Fibroblast of skin of abdomen (primary cell): ENCODE measurements at places on chromosomes 16 and 17.

- DNase-seq = no peak
Measured at GRCh38 chr17:66635386-66636045, 199.4 kb upstream of the CACNG5 start.

DNA sequence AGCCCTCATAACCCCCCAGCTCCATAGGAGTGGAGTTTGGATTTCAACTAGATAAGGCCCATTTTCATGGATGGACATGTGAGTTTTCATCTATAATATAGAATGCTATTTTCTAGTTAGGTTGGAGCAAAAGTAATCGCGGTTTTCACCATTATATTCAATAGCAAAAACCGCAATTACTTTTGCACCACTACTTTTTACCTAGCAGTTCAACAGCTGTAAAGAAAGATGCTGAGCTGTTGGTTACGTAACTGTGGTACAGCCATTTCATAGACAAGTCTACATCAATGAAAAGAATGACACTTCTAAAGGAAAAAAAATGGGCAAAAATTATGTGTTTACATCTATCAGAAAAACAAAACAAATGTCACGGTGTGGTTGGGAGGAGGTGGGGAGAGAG lies 507.7 kb downstream of the MAF start:
- no peak for DNase-seq

DNA sequence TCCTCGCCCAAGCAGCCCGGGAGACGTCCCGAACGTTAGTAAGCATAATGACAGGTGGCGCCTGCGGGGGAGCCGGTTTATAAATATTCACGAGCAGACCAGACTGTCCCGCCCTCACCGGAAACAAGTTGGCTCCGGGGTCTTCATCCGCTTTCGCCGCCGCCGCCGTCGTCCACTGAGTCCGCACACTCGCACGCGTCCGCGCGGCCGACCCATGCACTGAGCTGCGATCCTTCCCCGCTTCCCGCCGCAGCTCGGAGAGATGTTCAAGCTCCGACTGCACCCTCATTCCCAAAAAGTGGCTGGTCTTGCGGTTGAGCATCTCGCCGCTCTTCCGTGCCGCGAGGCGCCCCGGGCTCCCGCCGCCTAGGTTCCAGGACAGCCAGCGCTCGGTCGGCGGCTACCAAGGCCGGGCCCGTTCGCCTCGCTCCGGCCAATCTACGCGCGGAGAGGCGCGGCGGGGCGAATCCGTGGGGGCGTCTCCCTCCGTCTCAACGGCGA lies 385 bp downstream of the CFAP119 start:
- DNase-seq = peak; percentile 23

DNA sequence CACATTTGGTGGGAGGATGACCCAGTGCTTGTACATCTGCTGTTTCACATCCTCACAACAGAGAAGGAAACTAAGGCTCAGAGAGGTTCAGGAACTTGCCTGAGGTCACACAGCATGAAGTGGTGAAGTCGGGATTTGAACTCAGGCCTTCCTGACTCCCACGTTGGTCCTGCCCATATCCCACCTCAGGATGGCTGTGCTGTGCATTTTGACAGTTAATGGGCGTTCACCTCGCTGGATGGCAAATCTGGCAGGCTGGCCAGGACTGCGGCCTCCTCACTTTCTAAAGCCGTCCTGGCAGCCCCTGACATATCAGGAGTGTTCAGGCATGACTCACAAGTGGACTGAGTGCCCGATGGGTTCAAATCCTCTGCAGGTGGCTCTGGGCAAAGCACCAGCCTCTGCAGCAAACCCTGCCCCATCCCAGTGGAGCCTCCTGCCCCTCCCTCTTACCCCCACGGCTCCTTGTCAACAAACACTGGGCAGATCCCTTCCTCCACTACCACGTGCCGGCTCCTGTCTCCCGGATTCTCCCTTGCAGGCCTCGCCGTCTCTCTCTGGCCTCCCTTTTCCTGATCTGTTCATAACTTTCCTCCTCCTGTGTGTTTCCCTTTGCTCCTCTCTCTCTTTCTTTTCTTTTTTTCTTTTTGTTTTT lies 29.2 kb downstream of the SOCS3 start:
- no peak for DNase-seq

DNA sequence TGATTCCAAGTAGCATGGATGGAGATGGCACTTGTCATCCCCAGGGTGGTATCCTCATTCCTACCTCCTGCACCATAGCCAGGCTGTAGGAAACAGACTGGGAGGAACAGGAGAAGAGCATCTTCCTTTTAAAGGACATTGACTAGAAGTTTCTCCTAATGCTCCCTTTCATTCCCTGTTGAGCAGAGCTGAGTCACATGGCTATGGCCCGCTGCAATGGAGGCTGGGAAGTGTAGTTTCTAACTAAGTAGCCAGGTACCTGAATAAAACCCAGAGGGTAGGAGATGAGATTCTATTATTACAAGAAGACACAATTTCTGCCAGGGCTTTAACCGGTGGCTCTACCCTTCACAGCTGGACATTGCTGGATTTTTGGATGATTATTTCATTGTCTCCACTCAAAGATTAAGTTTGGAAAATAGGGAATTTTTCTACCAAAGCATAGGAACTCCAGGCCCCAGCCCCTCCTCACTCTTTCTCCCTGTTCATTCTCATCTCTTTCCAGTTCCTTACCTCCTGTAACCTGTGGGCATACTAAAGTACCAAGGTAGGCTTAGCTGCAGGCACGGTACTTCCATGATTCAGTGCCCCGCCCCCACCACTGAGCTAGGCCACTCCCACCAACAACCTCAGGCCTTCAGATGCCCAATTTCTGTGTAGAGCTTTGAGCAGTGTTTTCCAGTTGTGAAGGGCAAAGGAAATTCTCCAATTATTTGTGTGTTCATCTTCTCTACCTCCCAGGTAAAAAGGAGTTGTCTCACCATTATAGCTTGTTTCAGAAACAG lies 378.3 kb downstream of the CDH13 start:
- no peak for DNase-seq

- DNase-seq = no peak
Measured at GRCh38 chr17:17635126-17635525, 43.6 kb upstream of the PEMT start.

GRCh38 chr16:6193718-6194117 lies 1096.1 kb upstream of the EEF2KMT start:
- DNase-seq = no peak

- DNase-seq = no peak
Measured at GRCh38 chr16:67935101-67935401, 1.6 kb downstream of the PSMB10 start.

GRCh38 chr17:80726558-80727408 lies 182.1 kb downstream of the RPTOR start:
- no peak for DNase-seq

GRCh38 chr16:73036074-73036826 lies 11.7 kb downstream of the ZFHX3 start:
- peak; percentile 64 for DNase-seq

DNA sequence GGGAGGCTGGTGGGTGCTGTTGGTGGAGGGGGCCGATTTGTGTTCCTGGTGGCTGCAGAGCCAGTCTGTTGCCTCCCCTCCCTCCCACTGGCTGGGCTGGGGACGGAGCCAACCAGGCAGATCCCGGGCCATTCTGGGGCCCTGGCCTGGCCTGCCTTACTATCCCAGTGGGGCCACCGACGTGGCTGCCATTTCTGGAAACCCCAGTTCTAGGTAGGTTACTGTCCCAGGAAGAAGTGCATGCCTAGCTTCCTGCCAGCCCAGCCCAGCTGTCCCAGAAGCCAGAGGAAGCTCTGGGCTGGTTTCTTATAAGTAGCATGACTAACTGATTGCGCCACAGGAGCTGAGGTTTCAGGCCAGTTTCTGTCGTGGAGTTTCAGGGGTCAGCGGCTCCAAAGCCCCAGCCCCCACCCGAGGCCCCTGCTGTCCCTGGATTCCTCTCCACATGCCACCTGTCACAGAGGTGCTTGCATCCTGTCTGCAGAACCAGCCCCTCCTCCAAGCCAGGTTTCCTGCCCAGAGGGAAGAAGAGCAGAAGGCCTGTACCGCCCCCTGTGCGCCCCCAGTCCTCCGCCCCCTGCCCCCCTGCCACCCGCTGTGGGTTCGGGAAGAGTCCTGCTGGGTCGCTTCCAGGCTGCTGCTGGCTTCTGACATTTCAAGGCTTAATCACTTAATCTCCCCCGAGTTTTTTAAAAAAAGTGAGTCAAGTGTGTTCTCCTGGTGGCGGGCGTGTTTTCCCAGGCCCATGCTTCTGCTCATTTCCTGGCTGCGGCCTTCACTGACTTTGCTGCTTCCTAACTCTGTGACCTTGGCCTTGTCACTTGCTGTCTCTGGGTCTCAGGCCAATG lies 13.2 kb downstream of the IL4R start:
- peak; percentile 88 for DNase-seq

DNA sequence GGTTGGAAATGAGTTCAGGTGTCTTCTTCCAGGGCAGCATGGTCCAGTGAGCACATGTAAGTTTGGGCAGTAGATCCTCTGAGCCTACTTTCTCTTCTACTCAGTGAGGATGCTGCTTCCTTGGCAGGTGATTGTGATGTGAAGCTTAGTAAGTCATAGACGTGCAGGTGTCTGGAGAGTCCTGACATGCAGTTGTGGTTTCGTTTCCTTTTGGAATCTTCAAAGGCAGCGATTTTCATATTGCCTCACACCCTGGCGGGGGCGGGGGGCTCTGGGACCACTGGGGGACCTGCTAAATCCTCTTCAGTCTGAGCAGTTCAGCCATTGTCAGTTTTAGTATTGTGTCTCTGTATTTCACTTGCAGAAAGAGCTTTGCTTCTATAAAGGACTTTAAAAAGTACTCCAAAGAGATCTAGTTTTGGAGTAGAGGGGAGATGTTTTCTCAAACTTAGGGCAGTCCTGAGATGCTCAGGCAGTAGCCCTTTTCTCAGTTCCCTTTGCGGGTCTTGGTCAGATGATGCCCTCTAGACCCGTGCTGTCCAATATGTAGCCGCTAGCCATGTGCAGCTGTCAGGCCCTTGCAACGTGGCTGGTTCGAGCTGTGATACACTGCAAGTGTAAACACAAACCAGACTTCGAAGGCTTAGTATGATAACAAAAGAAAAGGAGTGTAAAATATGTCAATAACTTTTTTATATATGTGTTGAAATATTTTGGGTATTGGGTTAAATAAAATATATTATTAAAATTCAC lies 4.0 kb upstream of the CDK5R1 start:
- no peak for DNase-seq

GRCh38 chr17:57086069-57086930 lies 1.3 kb downstream of the AKAP1 start:
- no peak for DNase-seq

GRCh38 chr17:76496464-76496863 lies 4.8 kb downstream of the RHBDF2 start:
- no peak for DNase-seq

GRCh38 chr17:76869496-76870376 lies 1.5 kb downstream of the MGAT5B start:
- DNase-seq = no peak

GRCh38 chr16:590188-590814 lies 435 bp downstream of the RAB40C start:
- DNase-seq = no peak

GRCh38 chr17:78433013-78433727 lies 54.7 kb downstream of the PGS1 start:
- DNase-seq = no peak

- DNase-seq = no peak
Measured at GRCh38 chr17:7612294-7612640, 2.4 kb downstream of the FXR2 start.

GRCh38 chr17:6259899-6260298 lies 175.0 kb downstream of the AIPL1 start:
- DNase-seq = no peak

GRCh38 chr17:52681480-52681879 lies 523.0 kb upstream of the CA10 start:
- no peak for DNase-seq

- DNase-seq = peak; percentile 8
Measured at GRCh38 chr17:20103454-20104446, 94.6 kb downstream of the SPECC1 start.

DNA sequence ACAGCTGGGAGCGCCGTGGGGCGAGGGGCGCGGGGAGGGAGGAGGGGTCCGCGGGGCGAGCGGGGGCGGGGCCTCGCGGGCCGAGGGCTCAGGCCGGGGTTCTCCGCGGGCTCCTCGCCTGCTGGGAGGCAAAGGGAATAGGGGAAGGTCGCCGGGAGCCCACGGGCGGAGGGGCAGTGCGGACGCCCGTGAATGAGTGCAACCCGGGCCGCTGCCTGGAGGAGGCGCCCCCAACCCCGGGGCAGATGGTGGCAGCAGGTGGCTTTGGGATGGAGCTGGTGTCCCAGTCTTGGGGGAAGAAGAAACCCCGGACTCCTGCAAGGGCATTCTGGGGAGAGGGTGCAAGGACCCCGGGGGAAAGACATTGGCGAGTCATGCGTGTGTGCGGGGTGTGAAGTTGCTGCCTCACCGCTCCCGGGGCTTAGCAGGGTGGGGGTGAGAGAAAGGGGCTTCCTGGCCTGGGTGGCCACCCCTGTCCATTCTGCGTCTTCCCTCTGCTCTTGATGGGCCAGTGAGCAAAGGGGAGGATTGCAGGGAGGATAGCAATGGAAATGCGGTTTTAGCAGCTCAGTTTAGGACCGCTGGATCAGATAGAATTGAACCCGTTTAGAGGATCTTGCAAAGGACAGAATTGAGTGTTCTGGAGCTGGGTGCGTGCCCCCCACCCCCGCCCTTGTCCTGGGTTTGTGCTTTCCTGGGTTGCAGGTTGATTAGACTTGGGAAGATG lies 526 bp downstream of the KIAA0513 start:
- DNase-seq = no peak

DNA sequence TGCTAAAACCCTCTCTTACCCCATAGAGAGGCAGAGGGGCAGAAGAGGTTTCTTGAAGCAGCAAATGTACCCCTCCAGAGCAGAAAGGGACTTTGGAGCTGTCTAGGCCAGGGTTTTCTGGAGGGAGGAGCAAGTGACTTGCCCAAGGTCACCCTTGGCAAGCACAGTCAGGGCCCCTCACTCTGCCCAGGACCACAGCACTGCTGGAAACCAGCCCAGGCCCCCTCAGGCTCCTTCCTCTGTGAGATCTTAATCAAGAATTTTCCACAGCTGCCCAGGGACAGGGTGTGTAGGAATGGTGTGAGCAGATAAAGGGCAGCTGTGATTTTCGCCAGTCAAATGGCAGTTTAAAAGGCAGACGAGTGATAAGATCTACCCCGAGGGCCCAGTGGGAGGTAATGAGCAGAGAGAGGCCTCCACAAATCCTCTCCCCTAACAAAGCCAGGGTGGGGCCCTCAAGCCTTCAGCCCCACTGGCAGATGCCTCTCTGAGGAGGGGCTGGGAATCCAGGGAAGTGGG lies 3.9 kb upstream of the SLC12A3 start:
- no peak for DNase-seq

- no peak for DNase-seq
Measured at GRCh38 chr16:83713597-83713996, 94.2 kb upstream of the HSBP1 start.

- DNase-seq = no peak
Measured at GRCh38 chr17:16948587-16949376, 23.1 kb downstream of the TNFRSF13B start.

DNA sequence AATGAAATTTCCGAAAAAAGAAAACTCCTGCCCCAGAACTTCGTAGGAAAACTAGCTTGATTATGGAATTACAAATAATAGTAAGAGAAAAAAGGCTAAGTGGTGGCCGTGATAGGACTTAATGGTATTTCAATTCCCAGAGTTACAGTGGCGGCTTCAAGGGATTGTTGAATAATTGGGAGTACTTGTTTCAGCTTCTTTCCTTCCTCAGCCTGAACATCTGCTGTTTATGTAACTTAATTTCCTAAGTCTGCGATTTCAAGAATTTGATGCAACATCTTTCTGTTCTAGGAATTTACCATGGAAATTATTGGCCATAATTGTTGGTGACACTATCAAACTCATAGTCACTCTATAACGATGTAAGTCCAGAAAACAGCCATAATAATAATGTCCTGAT lies 684 bp upstream of the APPBP2 start:
- DNase-seq = peak; percentile 23

GRCh38 chr17:74394977-74395376 lies 27.7 kb downstream of the GPR142 start:
- DNase-seq = no peak

GRCh38 chr17:50892101-50892776 lies 26.1 kb upstream of the TOB1 start:
- no peak for DNase-seq
